ENCODE measurements at places on chromosomes 12 and 14.

DNA sequence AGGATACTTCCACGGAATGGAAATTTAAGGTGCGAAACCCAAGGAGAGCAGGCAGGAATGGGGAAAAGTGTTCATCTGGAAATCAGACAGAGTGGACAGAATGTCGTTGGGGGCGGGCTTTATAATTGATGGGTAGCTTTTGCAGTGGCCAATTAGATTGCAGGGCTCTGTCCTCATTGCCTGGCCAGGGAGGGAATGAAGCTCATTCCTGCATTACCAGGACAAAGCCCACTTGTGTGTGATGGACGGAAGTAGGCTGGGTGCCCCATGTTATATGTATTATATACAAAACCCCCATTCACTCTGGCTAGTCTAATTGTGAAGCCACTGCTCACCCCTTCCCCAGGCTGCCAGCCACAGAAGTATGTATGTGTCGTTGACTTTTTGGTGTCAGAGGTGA, 23.6 kb downstream of the ZNF664 start:
- DNase-seq = no peak

DNA sequence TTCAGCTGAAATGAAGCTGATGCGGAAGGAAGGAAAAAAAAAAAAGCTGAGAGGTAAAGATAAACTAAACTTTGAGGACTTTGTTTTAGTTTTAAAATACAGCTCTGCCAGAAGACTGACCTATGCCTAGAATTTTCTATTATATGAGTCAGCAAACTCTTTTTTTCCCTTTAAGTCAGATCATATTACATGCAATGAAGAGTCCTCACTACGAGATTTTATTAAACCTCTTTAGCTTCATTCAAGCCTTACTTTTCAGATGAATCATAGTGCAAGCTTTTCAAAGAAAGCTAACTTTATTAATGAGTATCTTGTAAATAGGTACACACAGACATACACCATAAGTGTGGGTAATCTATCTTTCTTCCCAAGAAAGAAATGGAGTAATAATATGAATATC, 57.8 kb upstream of the FSCB start:
- DNase-seq = no peak

DNA sequence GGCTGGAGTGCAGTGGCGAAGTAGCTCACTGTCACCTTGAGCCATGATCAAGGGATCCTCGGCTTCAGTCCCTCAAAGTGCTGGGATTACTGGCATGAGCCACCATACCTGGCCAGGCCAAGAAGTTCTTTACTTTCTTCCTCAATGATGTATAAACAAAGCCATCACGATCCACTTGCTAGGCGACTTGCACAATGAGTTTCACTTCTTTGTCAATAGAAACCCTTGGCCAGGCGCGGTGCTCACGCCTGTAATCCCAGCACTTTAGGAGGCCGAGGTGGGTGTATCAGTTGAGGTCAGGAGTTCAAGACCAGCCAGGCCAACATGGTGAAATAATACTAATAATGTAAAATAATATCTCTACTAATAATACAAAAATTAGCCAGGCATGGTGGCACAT, 14.4 kb upstream of the SPSB2 start:
- DNase-seq = no peak

- no peak for DNase-seq
These were observed 2.6 kb downstream of the GXYLT1 start for GRCh38 chr12:42141981-42142606.

GRCh38 chr14:68245146-68246073, 425.8 kb downstream of the RAD51B start:
- no peak for DNase-seq

- no peak for DNase-seq
These were observed 353.6 kb downstream of the TMEM121 start for GRCh38 chr14:105879867-105880561.

GRCh38 chr12:124727264-124727800, 136.3 kb downstream of the SCARB1 start:
- no peak for DNase-seq

DNA sequence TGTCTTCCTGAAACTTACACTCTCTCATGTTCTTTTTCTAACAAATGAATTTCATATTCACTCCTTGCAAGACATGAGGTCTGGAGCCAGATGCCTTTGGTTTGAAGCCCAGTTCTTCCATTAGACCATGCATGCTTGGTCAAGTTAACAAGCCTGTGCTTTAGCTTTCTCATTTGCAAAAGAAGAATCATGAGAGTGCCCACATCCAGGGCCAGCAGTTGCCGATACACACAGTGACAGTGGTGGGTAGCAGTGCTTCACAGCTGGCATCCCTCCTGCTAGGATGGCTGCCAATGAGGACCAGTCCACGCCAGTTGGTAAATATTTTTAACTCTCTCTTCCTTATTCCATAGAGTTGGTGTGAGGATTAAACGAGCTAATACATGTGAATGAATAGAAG, 163.1 kb downstream of the PHLDA1 start:
- no peak for DNase-seq

DNA sequence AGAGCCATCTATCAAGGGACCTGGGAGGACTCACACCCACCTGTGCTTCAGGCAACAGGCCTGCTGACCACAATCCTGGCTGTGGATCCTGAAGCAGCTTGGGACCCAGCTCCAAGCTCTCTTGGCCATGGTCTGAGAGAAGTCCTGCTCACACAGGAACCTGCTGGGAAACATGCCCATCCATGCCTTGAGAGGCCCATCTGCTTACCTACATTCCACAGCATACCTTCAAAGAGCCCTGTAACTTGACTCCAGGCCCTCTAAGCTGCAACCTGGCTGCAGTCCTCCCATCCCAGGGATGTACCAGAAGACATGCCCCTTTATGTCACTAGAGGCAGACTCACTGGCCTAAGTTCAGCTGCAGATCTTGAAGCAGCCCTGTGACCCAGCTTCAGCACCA, 61.7 kb upstream of the AMIGO2 start:
- no peak for DNase-seq

DNA sequence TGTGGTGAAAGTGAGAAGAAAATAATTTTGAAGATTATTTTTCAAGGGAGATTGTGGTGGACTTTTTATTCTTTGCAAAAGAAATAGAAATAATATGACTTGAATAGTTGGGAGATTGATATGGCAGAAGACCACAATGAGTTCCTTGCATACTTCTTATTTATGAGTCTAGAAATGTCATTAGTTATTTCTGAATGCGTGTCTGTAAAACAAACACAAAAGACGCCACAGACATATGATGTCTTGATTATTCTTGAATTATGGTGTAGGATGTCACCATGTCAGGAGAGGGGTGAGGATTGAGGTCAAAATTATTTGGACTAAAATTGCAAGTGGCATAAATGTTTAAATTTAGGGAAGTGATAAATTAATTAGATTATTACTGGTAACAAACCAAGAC, 440.7 kb upstream of the PDE3A start:
- DNase-seq = no peak

- DNase-seq = no peak
These were observed 26.8 kb upstream of the CLIP1 start for GRCh38 chr12:122449317-122449716.

All from activated T-cell treated with anti-CD3 and anti-CD28 coated beads for 4 hours (primary cell).